ENCODE measurements at places on chromosomes 6 and 20. TPM values are rescaled to one million over a fixed set of nuclear protein-coding genes. Genes with fewer than 3 reads are reported as not detected.

The PROCR gene
- 30.1 TPM for total RNA-seq

The HNF4A gene
- total RNA-seq: not detected

The APOM gene
- 2.5 TPM for total RNA-seq

The PPP1R11 gene
- 42.1 TPM for total RNA-seq

The TRMT6 gene
- total RNA-seq: 14.3 TPM

DNA sequence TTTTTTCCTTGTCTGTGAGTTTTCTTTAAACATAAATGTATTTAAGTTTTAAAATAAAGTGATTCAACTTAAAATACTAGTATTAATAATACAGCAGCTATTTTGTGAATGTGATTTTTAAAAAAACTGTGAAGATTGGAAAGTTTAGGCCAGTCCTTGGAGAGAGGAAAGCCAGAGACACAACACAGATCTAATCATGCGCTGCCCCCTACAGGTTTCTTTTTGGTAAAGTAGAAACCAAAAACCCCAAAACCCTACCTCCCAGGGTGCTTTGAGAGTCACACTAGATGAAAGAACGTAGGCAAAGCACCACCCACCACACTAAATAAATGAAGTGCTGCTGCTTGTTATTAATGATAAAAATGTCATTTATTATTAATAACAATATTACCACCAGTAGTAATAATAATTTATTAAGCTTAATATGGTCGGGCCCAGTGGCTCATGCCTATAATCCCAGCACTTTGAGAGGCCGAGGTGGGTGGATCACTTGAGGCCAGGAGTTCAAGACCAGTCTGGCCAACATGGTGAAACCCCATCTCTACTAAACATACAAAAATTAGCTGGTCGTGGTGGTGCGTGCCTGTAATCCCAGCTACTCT, 33.7 kb downstream of the SLC9A8 start:
- no peaks in the 10 kb centered on the region for H3K36me3 ChIP-seq
- no peak overlapping the region for H3K4me3 ChIP-seq
- no peak for DNase-seq

GRCh38 chr6:118724211-118724610, 72.8 kb upstream of the CEP85L start:
- H3K4me1 ChIP-seq: peaks cover 57% of the 10 kb centered on the region
- no peaks in the 10 kb centered on the region for H3K27me3 ChIP-seq
- no peak for DNase-seq
- H3K36me3 ChIP-seq: no peaks in the 10 kb centered on the region
- H3K27ac ChIP-seq: no peak overlapping the region

- no peaks in the 10 kb centered on the region for H3K4me1 ChIP-seq
- DNase-seq: no peak
- no peak overlapping the region for H3K27ac ChIP-seq
These were observed 184.7 kb upstream of the PMEPA1 start for GRCh38 chr20:57894522-57894921.

DNA sequence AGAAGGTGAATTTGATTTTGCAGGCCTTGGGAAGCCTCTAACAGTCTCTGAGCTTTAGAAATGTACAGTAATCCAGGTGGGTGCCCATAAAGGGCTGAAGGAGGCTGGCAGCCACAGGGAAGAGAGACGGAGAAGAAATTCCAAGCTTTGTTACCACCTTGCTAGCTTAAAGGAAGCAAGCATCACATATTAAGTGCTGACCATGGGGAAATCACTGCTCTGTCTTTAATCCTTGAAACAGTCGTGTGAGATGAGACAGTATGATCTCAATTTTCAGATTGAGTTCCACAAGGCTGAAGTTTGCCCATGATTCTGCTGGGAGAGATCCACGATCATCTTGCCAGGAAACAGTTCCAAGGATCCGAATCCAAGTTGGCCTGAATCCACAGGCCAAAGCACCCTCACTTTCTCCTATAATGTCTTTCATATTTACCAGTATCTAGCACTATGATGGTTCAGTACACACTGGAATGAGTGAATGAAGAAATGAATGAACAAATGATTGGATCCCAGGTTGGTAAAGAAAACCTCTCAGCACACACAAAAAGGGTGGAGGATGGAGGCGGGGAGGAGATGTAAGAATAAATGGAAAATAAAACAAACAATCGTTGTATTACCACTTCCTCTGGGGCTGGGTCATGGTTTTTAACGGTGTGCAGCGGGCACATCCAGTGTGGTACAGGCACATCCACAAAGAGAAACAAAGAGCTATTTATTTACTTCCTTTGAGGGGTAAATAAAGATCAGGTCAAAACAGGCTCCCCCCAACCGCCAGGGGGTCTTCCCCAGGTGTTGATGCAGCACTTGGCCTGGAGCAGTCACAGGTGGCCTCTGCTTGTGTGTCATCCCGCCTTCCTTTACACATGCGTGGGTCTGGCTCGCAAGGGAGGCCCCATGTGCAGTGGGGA, 28.2 kb upstream of the TAF8 start:
- H3K4me3 ChIP-seq: no peak overlapping the region
- peaks cover 69% of the 10 kb centered on the region for H3K36me3 ChIP-seq
- no peaks in the 10 kb centered on the region for H3K27me3 ChIP-seq
- H3K4me1 ChIP-seq: peaks cover 96% of the 10 kb centered on the region

GRCh38 chr6:42337985-42338743, 113.6 kb downstream of the TRERF1 start:
- H3K4me3 ChIP-seq: no peak overlapping the region
- DNase-seq: no peak
- H3K27me3 ChIP-seq: no peaks in the 10 kb centered on the region
- no peaks in the 10 kb centered on the region for H3K4me1 ChIP-seq
- no peaks in the 10 kb centered on the region for H3K36me3 ChIP-seq
- H3K27ac ChIP-seq: no peak overlapping the region

The TAP2 gene
- total RNA-seq: 45.8 TPM

- no peak overlapping the region for H3K27ac ChIP-seq
- H3K4me1 ChIP-seq: peaks cover 25% of the 10 kb centered on the region
- H3K27me3 ChIP-seq: no peaks in the 10 kb centered on the region
- no peak overlapping the region for H3K4me3 ChIP-seq
- no peaks in the 10 kb centered on the region for H3K36me3 ChIP-seq
These were observed 98.1 kb downstream of the NFATC2 start for GRCh38 chr20:51444467-51444866.

DNA sequence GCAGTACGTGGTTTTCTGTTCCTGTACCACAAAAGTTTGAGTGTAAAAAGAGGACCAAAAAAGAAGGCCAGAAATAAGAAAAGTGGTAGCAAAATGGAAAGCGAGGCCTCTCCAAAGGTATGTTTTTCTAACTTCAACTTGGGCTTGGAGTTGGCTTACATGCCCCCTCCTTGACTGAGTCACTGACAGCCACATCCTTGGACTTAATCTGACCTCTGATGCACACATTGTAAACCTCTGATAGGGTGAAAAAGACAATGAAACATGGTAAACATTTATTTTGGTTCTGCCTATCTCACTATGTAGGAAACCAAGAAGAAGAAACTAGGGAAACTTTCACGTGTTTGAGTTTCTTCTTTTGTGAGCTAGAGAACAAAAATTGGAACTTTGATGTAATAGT, 503.2 kb upstream of the ID4 start:
- no peak overlapping the region for H3K4me3 ChIP-seq
- no peak overlapping the region for H3K27ac ChIP-seq
- no peaks in the 10 kb centered on the region for H3K36me3 ChIP-seq
- no peak for DNase-seq
- no peaks in the 10 kb centered on the region for H3K27me3 ChIP-seq

- DNase-seq: no peak
- H3K36me3 ChIP-seq: no peaks in the 10 kb centered on the region
- H3K4me1 ChIP-seq: no peaks in the 10 kb centered on the region
- H3K4me3 ChIP-seq: no peak overlapping the region
These were observed 93.6 kb upstream of the FAM8A1 start for GRCh38 chr6:17506531-17506930.

The GRM1 gene
- total RNA-seq: 0.10 TPM

All from spleen (tissue), 13 donors.